ENCODE measurements at places on chromosomes 4 and X.

DNA sequence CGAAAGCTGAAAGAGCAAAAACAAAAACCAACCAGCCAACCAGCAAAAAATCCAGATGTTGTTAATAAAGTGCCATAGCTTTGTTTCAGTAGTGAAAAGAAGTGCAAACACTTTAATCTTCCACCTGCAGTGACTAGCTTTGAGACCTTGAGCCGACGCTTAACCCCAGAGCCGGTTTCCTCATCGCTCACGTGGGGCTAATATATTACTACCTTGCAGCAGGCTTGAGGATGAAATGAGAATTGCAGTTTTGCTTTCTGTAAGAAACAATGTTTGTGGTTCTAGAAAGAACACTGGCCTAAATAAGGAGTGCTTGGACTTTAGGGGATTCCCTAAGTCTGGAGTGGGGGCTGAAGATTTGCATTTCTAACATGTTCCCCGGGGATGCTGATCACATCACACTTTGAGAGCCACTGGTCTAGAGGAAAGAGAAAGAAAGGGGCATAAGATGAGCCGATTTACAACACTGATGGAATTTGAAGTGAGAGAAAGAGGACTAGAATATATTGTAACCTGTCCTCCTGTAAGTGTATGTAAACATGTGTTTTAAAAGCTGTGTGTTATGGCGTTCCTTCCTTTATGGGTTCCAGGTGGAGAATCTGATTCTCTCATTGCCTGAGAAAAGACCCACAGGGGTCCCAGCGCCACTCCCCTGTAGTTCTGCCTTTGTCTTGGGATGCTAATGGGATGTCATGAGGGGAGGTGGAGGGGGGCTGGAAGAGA, 1.4 kb downstream of the FGF2 start:
- no peak for DNase-seq

GRCh38 chrX:41025926-41026701, 59.1 kb upstream of the USP9X start:
- DNase-seq: no peak

DNA sequence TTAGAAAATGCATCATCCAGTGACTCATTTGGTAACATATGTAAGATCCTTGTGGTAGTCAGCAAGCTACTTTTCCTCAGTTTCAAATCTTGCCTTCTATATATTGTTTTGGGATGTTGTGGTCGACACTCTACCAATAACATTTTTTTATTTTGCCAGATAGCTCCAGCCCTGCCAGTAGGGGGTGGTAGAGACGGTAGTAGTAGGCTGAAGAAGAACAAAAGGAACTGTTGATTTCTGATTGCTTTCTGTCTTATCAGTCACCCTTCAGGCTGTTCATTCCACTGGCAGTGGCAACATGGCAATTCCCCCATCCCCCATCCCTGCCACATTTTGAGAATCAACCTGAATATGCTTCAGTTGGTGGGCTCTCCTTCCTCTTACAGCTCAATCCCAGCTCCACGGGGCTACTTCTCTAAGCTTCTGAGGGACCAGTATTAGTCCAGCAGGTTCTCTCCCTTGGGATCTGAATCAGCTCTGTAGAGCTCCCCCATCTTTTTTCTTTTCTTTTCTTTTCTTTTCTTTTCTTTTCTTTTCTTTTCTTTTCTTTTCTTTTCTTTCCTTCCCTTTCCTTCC, 171.5 kb upstream of the VEGFC start:
- DNase-seq: no peak

- DNase-seq: no peak
Observed at GRCh38 chr4:38132107-38132673, 172.0 kb downstream of the PTTG2 start.

DNA sequence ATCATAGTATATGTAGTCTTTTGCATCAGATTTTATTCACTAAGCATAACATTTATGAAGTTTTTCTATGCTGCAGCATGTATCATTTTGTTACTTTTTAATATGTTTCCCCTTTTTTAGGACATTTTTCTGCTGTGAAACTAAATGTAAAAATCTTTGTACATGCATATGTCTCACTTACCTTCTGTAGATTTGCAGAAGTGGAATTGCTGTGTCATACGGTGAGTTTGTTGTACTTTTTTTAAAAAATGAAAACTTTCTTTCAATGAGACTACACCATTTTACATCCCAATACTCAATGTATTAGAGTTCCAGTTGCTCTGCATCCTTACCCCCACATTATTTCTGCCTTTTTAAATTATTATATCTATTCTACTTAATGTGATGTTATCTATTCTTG, 868.9 kb downstream of the PDHA2 start:
- no peak for DNase-seq

DNA sequence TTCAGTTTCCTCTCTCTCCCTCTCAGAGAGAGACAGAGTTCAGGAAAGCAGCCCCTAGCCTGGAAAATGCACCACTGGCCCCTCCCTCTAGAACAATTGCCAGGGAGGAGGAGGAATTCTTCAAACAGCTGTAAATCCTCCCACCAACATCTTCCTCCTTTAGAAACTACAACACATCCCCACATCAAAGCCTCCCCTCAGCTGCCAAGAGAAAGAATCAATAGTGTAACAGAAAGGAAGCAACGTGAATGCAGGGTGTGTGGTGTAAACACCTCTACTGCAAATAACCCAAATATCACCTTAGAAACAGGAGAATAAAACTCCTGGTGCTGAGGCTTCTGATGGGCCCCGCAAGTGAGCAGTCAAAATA, 249.9 kb upstream of the GATB start:
- DNase-seq: no peak

DNA sequence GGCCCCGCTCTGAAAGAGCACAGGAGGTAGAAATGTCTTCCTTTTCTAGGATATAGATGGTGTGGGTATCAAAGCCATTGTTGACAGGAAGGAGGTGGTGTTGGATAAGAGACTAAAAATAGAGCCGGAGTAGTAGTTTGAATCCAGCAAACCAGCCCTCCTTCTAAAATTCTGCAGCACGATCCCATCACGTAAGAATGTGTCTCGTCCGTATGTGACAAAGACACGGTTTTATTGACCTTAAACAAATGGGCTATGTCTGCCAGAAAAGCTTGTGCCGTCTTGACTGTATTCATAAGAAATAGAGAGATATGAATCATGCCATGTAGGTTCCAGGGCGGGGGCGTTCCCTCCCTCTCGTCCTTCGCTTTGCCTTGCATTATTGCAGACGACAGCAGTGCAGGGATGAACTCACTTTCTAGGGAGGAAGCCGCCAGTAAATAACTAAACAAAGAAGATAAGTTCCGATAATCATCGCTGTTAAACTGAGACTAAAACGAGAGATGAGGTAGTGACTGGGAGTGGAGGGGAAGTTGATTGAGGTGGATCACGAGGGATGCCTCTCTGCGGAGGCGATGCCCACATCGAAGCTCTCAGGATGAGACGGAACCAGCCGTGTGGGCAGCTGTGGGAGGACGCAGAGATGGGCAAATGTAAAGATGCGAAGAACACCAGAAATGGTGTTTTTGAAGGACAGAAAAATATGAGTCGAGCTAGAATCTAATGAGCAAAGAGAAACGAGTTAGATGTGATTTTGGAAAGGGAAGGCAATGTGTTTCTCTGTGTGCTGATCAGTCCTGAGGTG, 3.4 kb downstream of the TENM3 start:
- no peak for DNase-seq

DNA sequence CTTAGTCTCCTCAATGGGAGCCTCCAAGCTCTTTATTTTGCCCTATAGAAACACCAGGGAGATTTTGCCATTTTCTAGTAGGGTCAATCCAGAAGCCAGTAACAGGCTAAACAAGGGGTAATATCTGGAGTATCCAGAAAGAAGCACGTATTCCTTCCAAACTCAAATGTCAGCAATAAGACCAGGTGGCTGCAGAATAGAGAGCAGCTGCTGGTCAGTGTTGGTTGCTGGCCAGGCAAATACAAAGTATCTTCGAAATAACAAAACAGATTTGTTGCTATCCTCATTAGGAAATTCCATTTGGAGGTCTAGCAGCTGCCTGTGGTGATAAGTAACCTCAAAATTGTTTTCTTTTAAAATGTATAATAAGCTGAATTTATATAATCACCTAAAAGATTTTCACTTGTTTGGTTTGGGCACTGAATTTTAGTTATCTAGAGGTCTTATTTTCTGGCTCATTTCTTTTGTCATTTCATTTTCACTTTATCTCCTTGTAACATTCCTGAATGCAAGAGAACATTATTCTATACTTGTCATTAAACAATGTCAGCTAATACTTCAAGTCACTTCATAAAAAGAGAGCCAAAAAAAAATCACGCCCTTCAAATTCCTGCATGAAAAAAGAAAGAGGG, 320.6 kb downstream of the DTHD1 start:
- DNase-seq: no peak

DNA sequence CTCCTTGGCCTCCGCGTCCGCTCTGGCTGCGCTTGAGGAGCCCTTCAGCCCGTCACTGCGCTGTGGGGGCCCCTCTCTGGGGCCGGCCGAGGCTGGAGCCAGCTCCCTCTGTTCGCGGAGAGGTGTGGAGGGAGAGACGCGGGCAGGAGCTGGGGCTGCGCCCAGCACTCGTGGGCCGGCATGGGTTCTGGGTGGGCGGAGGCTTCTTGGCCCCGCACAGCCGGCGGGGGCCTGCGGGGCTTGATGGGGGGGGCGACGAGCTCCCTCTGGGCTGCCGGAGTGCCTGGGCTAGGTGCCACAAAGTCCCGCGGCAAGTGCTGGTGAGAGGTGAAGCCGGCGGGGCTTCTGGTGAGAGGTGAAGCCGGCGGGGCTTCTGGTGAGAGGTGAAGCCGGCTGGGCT, 61.9 kb downstream of the ANKRD50 start:
- DNase-seq: no peak

GRCh38 chr4:14428125-14428524, 574.2 kb upstream of the CPEB2 start:
- DNase-seq: no peak

DNA sequence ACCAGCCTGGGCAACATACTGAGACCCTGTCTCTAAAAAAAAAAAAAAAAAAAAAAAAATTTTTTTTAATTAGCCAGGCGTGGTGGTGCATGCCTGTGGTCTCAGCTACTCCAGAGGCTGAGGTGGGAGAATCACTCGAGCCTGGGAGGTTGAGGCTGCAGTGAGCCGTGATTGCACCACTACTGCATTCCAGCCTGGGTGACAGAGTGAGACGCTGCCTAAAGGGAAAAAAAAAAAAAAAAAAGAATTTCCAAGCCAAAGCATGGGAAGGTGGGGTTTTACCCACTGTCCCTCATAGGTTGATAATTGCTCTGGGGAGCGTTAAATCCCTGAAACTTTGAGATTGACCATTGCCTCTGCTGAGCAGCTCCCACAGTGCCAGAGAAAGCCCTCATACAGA, 427.5 kb downstream of the BCOR start:
- DNase-seq: no peak

DNA sequence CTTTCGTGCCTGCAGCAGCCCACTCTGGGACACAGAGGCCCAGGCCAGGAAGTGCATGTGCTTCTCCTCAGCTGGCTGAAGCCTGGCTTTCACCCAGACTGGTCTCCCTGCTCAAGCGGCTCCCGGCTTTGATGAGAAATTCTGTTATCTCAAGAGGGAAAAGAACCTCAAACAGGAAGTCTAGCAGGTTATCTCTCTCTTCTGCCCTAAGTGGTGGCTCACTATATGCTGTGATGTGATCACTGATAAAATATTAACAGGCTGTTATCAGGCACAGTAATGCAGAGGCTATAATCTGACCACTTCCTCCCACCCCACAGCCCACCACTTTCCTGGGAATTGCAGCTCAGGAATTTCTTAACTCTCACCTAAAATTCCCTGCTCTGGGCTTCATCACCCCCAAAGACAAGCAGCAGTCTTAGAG, 13.3 kb downstream of the CLDN2 start:
- no peak for DNase-seq

GRCh38 chrX:150155436-150156035, 207.6 kb upstream of the MAMLD1 start:
- DNase-seq: no peak

GRCh38 chr4:112302320-112303274, 5.4 kb downstream of the ALPK1 start:
- no peak for DNase-seq

DNA sequence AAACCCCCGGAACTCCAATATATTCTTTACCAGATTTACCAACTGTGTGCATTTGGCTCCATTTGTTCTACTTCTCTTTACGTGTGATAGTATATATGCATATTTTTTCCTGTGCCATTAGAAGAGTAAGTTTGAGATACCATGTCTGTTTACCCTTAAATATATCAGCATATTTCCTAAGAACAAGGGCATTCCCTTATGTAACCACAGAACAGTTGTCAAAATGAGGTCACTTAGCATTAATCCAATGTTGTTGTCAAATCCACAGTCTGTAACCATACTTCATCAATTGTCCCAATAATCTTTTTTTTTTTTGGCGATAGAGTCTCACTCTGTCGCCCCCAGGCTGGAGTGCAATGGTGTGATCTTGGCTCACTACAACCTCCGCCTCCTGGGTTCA, 55.2 kb downstream of the TBC1D14 start:
- DNase-seq: no peak

- no peak for DNase-seq
Observed at GRCh38 chr4:157558016-157558415, 337.5 kb downstream of the GRIA2 start.

- no peak for DNase-seq
Observed at GRCh38 chr4:168633064-168633463, 136.2 kb downstream of the PALLD start.

DNA sequence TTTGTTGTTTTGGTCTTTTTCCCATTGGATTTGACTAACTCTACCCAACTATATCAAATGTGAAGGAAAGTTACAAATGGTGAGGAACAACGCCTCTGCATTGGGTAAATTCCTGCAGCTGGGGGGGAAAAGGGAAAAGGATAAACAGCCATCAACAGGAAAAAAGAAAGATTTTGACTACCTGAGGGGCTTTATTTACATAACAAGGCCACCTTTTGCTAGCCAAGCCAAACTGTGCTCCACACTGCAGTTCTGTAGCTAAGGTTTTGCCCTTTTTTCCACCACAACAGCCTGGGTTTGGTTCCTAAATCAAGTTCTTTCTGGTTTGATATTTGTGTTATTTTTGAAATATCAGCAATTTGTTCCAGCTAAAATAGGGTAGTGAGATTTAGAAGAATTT, 40.8 kb downstream of the RHOXF2B start:
- no peak for DNase-seq

DNA sequence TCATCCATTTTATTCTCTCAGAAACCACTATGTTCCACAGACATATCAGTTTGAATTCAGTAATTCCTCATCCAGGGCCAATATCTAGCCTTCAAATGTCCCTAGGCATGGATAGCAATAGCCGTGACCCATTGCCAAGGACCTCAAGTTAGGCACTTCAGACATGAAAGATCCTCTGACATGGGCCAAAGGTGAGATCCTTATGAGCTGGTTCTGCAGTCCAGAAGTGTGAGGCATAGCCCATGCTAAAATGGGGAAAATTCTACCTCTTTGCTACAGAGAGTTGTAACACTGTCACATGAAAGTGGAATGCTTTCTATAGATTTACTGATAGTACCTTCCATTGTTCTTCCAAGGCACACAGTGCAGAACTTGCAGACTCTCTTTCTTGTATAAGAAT, 349.7 kb upstream of the GALNT7 start:
- no peak for DNase-seq

All from NCI-H2029 (cell line).